ENCODE measurements at places on chromosomes 5 and 9.
A peak's percentile ranks its signal among the peaks of the same experiment; 100 is the strongest.

DNA sequence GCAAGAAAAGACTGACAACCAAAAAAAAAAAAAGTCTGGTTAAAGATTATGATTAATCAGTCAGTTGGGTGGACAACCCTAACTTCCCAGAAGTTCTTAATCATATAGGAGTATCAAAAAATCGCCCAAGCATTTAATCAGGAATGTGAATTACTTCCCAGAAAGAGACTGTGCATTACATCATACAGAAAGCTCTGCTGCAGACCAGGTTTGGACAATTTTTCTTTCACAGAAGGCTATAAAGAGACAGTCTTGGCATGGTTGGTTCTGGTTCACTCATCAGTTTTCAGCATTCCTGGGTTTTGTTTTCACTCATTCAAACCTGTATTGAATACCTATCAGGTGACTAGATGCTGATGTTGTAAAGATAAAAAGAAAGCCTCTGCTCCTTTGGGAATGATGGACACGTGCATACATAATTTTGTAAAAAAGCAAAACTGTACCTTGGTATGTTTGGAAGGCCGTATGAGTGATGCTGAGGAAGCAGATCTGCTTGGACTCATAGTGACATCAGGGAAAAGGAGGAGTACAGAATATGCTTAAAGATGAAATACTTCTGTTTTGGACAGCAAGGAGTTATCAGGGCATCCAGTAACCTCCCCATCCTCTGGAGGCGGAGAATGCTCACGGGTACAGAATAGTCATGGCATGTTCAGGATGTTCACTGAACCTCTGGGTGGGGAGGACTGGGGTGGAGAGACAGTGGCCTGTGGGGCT is 178.4 kb downstream of the GNA14 start:
- DNase-seq: no peak

- no peak for DNase-seq
Measured at GRCh38 chr5:145938776-145939539, 2.6 kb downstream of the SH3RF2 start.

GRCh38 chr9:103397868-103398600 is 402.9 kb downstream of the CYLC2 start:
- peak; percentile 73 for DNase-seq

DNA sequence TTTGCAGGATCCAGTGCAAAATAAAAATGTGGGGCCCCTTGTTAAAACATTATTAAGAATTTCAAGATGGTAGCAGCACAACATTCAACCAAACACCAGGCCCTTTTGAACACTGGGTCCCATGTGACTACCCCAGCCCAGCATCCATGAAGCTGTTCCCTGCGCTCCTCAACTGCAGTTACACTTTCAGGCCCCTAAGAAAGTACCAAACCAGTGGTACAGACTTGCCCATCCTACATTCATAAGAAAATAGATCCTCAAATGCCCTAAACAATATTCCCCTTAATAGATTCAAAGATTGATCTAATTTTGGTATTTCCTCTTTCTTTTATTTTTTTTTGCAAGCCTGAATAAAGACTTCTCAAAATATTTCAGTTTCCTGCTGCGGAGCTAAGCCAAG is 201.7 kb downstream of the EFNA5 start:
- DNase-seq: no peak

DNA sequence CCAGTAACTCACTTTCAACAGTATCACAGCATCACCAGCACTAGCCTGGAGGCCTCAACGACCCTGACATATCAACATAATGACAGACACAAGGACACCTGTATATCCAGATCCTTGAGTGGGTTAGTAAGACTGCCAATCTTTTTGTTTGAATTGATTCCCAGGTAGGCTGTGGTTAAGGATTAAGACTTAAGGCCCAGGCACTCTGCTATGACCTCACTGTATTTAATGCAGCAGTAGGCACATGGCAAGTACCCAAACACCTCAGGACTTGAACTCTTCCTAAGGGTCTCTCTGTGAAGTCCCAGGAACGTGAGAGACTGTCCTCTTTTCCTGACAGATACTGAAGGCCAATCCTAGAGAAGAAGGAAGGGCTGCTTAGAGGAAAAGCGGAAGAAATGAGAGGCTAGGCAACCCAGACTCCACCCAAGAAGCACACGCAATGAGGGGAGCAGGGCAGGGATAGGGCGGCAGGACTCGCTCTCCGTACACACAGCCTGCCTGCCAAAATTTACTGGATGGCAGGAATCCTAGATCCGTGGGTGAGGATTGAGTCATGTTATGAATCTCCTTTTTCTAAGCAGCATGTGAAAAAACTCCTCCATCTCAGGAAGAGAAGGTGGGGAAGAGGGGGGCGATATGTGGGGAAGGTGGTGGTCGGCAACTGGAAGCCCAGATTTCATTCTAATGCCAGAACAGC is 93.4 kb downstream of the SIL1 start:
- no peak for DNase-seq

GRCh38 chr9:16121601-16122286 is 568.9 kb downstream of the CCDC171 start:
- DNase-seq: no peak

DNA sequence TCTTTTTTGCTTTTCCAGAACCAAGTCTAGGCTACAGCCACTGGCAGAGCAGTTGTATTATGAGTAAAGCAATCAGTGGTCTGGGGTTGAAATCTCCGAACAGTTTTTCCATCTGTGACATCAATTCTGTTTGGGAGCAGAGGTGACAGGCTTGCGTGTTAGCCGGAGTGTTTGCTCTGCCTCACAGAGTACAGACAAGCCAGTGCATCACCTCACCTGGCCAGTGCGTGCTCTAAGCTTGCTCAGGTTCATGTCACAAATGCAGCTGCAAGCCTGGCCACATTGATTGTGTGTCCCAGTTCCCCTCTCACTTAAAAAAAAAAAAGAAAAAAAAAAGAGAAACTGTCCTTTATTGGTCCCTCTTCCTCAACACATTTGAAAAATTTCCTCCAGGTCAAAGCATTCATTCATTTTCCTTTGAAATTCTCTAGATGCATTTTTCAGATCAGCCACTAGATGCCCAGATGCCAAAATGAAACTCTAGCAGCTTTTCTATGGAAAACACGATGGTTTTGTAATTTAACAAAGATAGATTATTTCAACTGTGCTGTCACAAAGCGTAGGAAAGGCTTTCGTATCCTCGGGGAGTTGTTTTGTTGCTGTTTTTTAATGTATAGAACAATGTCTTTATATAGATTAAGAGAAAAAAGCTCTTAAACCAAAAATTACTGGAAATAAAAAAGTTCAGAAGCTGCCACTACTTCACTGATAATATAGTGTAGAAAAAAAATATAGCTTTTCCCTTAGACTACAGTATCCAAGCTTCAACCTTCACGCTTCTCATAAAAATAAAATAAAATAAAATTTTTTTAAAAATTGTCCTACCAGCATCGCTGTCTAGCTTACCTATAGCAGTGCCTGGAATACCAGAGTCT is 585.5 kb downstream of the TLE1 start:
- DNase-seq: no peak

DNA sequence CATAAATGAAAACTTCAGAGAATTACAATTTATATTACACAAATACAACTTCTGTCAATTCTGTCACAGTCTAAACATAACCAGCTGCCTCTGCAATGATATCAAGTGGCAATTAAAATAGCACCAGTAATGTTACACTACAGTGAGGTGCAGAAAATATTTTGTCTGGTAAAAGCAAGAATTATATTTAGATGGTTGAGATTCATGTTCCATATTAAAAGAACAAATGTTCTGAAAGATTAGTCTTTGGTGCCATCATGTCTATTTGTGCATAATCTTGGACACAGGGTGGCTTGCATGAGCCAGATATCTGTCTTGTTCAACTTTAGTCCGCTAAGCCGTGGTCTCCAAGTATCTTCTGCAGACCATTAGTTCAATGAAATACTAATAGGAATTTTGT is 29.0 kb upstream of the PRR16 start:
- DNase-seq: no peak

DNA sequence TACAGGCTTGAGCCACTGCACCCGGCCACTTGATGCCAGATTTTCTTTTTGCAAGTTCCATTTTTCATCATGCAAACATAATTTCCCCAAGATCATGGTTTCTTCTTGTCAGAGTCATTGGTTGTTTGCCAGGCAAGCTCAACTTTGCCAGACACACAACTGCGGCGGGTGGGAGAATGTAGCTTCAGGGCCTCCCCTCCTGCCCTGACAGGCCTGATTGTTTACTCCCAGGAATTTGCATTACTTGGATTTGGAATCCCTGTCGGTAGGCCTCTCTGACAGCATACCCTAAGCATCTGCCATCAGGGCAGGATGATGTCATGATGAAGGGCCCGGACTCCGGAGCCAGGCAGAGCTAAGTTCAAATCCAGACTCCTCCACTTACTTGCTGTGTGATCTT is 15.1 kb downstream of the RPS14 start:
- DNase-seq: no peak

- no peak for DNase-seq
Measured at GRCh38 chr9:29039258-29039657, 1466.0 kb upstream of the C9orf72 start.

DNA sequence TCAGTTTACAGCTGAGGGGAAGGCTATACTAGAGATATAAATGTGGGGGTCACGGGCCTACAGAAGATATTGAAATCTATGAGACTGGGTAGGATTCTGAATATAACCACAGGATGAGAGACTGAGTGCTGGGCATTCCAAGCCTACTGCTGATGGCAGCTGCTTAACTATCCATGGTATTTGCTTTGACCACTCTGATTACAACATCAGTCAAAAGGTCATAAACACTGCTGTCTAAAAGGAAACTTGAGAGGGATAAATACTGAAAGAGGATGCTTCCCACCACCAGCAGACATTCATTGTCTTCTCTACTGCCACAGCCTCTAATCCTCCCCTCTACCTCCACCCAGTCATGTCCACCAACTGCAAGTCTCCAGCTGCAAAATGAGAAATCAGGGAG is 3.8 kb downstream of the ZNF622 start:
- no peak for DNase-seq

- no peak for DNase-seq
Measured at GRCh38 chr5:33338336-33339110, 102.2 kb upstream of the TARS1 start.

- DNase-seq: no peak
Measured at GRCh38 chr5:77186652-77187370, 23.7 kb upstream of the PDE8B start.

GRCh38 chr5:150599917-150600511 is 40.4 kb upstream of the SYNPO start:
- DNase-seq: no peak

- DNase-seq: no peak
Measured at GRCh38 chr5:134637116-134637721, 4.6 kb upstream of the SAR1B start.

DNA sequence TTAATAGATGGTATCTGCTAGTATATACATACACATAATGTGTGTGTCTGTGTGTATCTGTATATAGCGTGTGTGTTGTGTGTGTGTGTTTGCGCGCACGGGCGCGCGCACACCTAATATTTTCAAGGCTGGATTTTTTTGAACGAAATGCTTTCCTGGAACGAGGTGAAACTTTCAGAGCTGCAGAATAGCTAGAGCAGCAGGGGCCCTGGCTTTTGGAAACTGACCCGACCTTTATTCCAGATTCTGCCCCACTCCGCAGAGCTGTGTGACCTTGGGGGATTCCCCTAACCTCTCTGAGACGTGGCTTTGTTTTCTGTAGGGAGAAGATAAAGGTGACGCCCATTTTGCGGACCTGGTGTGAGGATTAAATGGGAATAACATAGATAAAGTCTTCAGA is 757 bp downstream of the FXN start:
- DNase-seq: peak; percentile 22

GRCh38 chr5:54870271-54870670 is 115.1 kb downstream of the ESM1 start:
- no peak for DNase-seq

- DNase-seq: no peak
Measured at GRCh38 chr9:36948051-36948450, 86.0 kb downstream of the PAX5 start.

DNA sequence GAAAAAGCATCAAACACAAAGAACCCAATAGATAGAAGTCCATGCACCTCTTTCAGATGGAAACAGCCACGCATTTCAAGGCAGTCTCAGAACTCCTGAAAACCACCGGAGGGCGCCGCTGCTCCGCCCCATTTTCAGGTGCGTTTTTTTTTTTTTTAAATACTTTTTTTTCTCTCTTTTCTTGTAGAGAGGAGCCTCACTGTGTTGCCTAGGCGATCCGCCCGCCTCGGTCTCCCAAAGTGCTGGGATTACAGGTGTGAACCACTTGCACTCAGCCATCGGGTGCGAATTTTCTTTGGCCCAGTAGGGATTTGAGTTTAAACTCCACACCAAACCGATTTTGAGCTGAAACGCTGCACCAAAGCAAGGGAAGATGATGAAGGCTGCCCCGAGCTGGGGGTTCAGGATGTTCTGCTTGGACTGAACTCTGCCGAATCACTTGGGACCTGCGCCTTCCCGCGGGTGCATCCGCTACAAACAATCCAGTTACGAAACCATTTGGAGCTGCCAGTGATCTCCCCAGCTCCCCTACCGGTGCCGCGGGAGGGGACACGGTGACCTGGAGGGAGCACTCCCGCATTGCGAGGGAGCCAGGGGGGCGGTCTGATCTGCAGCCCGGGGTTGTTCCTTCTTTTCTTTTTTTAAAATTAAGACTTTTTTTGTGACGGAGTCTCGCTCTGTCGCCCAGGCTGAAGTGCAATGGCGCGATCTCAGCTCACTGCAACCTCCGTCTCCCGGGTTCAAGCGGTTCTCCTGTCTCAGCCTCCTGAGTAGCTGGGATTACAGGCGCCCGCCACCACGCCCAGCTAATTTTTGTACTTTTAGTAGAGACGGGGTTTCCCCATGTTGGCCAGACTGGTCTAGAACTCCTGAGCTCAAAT is 1.4 kb downstream of the PTGR1 start:
- DNase-seq: peak; percentile 65

DNA sequence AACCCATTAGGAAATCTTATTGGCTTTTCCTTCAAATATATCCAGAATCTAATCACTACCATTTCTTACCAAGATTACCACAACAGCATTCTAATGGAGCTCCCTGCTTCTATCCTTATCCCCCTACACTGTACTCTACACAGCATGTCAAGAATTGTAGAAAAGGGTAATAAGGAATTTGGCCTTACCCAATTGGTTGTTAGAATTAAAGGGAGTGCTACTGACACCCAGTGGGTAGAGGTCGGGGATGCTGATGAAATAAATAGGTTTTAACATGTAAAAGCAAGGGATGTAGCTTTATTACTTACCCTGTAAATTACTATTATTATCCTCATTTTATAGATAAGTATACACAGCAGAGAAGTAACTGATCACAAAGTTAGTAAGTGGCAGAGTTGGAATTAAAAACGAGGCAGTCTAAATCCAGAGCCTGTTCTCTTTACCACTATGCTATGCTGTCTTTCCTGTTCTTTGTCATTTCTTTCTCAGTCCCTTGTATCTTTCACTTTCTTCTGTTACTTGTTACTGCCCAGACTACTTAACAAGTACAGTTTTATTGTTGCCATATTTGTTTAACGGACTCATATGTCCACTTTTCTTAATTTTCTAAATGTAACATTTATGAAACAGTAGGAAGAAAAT is 10.5 kb downstream of the SLC38A9 start:
- no peak for DNase-seq

DNA sequence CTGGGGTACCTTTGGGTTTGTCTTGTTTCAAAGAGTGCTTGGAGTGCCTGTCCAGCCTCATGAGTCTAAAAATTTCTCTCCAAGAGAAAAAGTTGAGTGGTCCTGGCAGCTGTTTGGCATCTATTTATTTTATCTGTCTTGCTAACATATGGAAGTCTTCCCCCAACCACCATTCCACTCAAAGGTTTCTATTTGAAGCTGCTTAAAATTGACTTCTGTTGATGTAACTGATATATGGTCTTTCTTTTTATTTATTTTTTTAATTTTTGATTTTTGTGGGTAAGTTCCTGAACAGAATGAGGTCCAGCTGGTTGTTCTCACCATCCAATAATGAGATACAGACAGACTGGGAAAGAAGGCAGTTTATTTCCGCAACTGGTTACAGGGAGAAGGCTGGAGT is 178.7 kb upstream of the SGCD start:
- DNase-seq: no peak
